ENCODE measurements at places on chromosomes 3 and 15.
A peak's percentile ranks its signal among the peaks of the same experiment; 100 is the strongest.

GRCh38 chr15:69749797-69750196, 297.2 kb downstream of the RPLP1 start:
- no peak for DNase-seq

- peak; percentile 69 for DNase-seq
Measured at GRCh38 chr15:75452865-75453702, 1.6 kb upstream of the SIN3A start.

GRCh38 chr15:45473068-45473467, 49.5 kb downstream of the SLC30A4 start:
- no peak for DNase-seq

GRCh38 chr3:9468460-9468859, 71.0 kb downstream of the SETD5 start:
- peak; percentile 12 for DNase-seq

DNA sequence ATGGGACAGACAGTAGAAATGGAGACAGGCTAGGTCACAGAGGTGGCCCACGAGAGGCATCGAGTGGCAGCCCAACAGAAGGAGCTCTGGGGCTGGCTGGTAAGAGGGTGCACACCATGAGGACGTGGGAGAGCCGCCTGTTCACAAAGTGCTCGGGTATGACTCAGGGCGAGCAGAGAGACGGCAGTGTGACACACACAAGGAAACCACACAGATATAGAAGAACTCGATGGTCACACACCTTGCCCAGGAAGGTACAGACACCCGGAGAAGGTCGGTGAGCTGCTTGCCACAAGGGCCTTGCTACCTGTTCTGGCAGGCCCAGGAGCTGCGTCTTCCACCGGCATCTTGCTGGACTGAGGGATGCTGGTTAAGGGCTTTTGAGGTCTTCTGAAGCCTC, 50.2 kb downstream of the CA12 start:
- DNase-seq = peak; percentile 39

DNA sequence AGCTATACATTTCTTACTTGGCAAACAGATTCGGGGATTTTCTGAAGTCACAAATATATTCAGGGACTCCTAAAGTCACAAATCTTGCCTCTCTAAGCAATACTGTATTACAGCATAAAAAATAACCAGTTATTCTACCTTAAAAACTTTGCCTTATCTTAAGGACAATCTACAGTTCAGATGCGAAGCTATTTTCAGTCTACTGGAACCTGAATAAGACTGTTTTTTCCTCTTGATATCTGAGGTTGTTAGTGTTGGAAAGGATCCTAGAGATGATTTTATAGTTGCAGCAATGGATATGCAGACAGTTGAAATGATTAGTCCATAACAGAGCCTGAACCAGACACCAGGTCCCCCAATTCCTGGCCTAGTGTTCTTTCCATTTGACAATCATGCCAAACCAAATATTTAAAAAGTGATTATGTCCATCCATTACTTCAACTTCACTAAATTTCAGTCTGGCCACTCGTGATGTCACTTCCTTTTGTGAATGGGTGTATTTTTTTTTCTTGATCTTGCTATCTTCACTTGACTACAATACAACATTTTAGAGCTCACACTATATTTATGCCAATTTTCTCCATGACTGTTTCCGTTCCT, 1.8 kb downstream of the HDGFL3 start:
- DNase-seq = peak; percentile 22

GRCh38 chr15:56683908-56684307, 49.4 kb downstream of the ZNF280D start:
- no peak for DNase-seq

GRCh38 chr3:68103811-68104210, 449.4 kb upstream of the SUCLG2 start:
- DNase-seq = no peak

DNA sequence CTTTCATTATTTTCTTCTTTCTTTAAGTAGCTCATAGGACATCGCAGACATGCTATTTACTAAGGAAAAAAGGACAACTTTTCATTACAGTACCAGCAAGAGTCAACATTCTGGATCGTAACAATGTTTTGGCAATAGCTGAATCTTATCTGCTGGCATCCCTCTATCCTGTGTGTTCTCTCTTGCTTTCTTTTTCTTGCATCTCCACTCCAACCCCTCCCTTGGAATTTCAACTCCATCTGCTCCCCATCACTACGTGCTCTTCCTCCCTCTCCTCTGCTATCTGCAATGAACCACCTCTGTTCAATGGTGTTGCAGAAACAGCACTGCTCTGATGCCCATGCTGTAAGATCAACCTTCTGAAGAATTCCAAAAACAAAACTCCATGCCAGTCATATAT, 106.6 kb downstream of the FBN1 start:
- no peak for DNase-seq

DNA sequence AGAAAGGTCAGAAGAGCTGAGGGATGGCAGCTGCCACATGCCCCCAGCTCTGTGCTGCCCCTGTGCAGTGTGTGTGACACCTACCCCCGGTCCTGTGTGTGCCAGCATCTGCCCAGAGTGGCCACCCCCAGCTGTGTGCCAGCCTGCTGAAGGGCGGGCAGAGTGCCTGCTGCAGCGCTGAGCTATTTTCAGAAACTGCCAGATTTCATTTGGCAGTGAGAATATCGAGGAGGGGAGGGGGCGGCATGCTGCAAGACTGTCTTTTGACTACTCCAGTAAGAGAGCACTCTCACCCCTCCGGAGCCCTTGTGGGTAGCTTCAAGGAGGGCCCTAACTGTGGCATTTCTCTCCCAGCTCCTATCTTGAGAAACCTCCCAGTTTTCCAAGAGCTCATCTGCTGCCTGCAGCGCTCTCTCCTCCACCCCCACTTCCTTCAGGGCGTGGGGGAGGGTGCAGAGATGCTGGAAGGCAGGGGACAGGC, 25.2 kb upstream of the DOCK3 start:
- no peak for DNase-seq

DNA sequence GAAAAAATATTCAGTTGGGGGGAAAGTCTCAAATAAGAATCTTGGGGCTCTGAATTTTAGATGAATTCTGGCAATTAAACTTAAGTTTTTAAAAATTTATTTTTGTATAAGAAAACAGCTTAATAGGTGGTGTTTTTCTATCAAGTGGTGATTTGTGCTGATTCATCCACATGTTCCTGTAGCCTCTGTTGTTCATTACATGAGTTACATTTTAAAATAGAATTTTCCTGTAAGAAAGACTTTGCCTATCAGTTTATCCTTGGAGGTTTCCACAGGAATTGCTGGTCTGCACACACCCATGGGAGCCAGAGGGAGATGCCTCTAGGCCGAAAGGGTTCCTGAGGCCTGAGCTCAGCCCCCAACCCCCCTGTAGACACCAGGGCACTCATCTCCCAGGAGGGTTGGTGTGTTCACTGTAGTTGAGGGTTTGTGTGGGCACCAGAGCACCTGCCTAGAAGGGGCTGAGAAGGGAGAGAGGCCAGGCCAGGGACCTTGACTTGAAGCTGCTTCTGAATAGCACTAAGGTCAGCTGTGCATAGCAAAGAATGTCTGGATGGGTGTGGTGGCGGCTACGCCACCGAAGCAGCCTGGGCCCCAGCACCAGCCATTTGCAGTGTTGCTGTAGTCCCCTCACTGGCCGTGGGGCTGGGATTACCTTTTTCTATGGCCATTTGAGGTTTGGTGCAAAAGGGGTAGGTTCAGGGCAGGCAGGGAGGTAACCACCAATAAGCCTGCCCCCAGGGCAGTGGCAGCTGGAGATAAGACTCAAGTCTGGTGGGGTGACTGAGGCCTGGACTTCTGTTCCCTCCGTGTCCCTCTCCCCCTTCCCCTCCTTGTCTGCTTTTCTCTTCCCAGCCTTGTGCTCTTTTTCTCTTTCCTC, 11.9 kb downstream of the DNAJA4 start:
- DNase-seq = no peak

Measured in HT1080 (cell line).